ENCODE measurements at places on chromosomes 5 and 9.

- no peak for DNase-seq
These were observed 1.7 kb downstream of the PHF2 start for GRCh38 chr9:93577975-93578682.

DNA sequence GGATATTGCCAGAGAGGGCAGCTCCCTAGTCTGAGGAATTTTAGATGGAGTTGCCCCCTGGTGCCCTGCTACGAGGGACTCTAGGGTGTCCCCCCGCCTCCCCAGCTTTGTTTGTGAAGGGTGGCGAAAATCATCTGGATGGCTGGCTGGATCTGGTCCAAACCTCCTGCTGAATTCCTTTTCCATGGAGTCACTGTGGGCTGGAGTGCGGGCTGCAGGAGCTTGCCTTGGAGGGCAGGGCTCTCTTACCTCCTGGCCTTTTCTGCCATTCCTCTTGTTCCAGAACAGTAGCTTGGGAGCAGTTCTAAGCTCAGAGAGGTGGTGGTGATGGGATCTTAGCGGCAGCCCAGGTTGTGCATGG, 2.1 kb downstream of the SYNPO start:
- peak; percentile 69 for DNase-seq

DNA sequence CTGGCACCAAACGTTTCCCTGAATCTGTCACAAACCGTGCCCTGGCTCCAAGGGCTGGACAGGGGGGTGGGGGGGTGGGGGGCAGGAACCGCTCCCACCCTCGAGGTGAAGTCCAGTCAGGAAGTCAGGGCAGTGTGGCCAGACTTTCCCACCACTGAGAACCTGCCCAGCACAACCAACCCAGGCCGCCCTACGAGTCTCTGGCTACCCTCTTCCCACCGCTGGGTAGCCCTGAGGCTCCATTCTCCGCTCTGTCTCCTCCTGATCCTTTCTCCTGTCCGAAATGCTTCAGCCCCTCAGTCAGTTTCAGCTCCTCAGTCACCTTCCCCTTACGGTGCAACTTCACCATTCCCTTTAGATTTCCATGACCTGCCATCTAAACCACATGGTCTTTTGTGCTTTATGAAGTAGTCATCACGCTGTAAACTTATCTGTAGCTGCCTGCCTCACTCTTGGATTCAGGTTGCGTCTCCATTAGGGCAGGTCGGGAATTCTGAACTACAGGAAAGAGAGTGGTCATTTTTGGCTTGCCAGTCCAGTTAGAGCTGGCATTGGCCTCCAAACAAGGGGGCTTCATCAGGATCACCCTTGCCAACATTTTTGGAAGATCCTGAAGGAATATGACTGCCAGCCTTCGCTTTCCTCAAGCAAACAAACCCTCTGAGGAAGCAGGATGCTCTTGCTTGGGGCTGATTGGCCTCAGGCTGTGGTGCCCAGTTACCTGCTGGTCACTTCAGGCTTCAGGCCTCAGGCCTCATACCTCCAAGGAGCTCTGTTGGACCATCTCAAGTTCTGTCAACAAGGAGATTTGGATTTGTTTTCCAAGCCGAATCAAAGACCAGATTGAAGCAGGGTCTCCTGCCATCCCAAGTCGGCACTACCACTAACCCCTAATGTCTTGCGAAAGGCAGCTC, 794 bp upstream of the DCAF12 start:
- no peak for DNase-seq

DNA sequence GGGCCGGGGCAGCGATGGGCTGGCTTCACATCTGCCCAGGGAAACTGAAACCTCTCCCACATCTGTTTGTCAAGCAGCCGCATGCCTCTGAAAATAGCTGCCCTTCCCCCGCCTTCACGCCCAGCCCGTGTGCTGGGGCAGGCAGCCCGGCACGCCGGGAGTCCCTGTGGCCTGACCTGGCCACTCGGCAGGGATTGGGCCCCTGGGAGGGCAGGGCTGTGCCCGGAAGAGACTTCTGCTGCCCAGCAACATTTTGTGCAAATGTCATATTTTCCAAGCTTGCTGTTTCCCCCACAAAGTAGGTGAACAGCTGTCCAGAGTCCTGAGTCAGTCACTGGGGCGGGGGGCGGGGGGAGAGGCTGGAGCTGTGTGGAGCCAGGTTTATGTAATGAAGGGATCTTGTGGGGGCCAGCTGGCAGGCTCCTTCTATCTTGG, 8.2 kb downstream of the COL27A1 start:
- DNase-seq = no peak

DNA sequence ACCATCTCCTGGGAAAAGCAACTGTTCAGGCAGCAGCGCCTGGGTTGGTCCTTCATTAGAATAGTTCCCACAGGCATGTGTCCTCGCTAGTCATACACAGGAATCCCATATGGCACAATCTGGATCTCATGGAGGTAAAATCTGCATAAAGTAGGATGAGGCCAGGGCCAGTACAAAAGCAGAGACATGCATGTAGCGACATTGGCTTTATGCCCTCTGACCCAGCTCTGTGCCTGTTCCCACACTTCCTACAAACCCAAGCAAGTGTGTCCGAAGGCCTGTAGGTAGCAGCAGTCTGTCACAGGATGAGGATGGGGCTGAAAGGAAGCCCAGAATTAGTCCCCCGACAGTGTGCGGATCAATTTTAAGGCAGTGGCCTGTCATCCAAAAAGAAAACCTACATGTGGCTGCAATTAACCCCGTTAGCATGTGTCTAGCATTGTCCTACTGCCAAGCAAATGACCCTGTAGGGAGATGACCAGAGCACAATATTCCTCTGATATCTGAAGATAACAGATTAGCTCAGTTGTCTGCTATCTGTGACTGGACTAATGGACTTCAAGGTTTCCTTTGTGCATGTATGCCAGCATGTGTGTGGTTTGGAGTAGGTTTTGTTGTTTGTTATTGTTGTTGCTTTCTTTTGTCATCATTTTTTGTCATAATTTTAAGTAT, 178.8 kb downstream of the TMEM161B start:
- no peak for DNase-seq

DNA sequence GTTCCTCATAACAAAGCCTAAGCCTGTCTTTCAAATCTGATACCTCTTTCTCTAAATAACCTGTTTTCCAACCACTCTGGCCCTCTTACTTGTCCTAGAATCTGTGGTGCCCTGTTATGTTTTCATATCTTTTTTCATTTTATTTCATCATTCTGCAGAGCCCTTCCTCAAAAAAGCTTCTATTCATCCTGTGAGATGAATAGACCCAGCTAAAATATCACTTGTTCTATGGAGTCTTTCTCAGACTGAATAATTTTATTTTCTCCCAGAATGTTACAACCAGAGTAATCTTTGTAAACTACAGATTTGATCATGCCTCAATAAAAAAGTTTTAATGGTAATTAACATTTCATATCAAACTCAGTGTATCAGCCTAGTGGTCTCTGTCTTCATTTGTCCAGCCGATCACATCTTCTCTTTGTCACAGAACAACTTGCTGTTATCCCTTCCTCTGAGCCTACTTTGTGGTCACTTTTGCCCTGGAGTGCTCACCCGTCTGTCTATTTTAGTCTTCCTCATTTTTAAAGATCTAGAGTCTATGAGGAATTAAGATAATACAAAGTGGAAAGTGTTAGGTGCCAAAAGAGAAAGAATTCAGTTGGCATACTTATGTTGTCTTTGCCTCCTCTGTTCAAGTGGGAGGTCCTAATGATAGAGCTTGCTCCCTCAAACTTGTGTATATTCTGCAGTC, 77.8 kb downstream of the ZCCHC7 start:
- DNase-seq = no peak

DNA sequence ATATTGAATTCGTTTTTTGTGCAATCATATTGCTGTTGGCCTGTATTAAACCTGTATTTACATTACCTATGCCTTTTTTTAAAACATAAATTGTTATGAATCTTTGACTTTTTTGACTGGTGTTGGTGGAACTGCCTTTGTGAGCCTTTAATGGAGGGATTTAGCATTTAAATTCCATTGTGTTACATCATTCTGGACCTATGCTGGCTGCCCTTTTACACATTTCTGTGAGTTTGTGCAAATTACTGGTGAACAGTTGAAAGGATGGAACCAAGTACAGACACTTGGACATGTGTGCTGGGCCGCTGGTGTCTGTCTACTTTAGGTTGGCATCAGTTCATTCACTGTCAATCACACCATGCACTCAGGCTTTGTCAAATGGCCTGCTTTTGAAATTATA, 3.4 kb downstream of the SNX18 start:
- DNase-seq = no peak

DNA sequence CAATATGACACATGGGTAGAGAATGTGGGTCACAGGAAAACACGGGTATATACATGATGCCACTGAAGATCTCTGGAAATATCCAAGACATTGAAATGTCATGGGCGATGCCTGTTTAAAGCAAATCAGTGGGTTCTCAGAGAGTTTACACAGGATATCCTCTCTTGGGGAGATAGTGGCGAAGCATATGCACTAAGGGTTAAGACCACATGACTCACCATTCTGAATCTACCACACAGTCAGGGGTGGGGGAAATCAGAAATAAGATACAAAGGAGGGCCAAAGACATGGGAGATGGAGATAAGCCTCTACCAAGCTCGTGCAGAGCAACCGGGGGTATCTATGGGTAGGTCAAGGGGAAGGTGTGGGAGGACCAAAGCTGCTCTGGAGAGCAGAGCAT, 58.8 kb downstream of the SH3PXD2B start:
- DNase-seq = no peak

DNA sequence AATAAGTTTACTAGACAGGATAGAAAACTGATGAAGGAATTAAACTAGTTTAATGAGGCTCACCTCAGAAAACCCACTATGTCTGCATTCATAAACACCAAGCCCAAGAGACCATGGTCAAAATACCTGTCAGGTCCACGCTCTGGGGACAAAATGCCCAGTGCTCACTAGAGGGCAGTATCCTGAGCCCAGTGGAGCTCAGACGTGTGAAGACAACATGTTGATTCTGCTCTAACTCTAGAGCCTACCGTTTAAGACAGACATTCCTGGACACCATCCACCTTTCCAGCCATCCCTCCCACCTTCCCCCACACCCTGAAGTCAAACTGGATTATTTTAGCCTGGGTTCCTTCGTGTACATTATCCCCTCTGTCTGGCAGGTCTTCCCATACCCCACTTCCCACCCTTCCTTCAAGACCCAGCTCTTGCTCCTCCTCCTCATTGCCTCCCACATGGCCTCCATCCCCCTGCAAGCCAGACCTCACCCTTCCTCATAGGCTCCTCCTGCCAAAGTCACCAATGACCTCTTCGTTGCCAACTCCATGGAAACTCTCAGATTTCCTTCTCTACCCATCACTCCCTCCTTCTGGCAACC, 142.3 kb upstream of the FSTL4 start:
- DNase-seq = no peak

- no peak for DNase-seq
These were observed 290.8 kb upstream of the MPDZ start for GRCh38 chr9:13570068-13570974.

DNA sequence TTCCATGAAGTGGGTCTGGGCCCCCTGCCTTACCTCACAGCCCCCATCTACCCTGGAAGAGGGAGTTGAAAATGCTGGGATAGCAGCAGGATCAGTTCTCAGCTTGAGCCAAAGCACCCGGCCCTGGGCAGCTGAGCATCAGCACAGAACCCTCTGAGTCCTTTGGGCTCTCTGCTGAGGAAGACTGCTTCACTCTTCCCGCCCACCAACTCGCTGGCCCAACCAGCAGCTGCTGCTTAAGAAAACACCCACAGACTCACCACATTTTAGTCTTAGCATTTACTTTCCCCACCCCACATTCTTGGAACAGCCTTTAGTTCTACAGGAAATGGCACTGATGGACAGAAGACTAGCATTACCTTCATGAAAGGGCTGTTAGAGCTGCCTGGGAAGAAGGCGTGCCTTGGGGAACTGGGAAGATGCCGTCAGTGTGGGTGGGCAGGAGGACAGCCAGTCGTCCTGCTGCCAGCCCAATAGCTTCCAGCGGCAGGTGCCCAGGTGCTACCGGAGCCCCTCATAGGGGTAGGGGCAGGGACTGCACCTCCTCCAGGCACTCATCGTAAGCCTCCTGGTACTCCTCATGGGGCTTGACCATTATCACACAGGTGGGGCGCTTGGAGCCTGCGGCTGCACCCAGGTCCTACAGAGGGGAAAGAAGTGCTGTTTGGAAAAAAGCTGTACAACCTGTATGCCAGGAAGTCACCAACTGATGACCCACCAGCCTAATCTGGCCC, 4.3 kb downstream of the NHP2 start:
- no peak for DNase-seq

GRCh38 chr9:92501671-92502393, 19.5 kb upstream of the ASPN start:
- no peak for DNase-seq

GRCh38 chr5:23440703-23441102, 66.7 kb upstream of the PRDM9 start:
- DNase-seq = no peak

DNA sequence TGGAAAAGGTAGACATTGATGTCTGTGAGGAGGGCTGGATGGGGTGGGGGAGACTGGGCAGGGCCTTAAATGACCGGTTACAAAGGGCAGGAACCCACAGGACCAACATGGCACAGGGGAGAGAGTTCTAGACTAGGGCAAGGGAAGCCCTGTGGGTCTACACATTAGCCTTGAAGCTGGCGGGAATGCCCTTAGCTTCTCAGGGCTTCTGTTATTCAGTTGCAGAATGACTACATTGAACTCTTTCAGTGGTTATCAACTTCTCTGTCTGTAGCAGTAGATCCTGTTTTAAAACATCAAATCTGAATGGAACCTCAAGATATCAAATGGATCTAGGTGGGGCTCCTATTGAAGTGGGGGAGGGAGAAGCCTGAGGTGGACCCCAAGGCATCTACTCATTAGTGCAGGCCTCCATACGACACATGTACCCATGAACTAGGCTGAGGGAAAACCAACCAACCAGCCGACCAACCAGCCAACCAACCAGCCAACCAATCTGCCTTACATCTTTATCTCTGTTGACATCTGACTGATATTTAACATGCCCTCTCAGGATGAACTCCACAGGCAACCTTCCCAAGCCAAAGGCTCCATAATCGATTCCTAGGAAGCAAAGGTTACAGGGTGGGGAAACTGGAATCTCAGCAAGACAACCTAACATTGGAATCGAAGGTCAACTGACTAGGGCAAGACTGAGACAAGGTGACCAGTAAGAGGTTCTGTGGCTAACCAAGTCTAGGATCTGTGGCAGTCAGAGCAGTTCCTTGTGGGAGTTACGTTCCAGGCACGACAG, 48.3 kb downstream of the DAP start:
- DNase-seq = no peak

DNA sequence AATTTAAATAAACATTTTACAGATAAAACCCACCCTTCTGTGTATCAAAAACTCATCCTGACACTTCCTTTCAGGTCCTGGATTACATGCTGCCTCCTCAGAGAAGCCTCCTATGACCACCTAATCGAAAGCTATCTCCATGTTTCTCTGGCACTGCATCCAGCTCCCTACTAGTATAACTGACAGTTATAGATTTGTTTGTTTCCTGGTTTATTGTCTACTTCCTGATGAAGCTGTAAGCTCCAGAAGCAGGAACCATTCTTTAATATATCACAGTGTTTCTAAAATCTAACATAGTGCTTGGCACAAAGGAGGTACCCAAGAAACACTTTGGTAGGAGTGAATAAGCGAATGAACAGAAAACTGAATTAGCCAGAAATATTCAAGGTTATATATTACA, 270.4 kb downstream of the EFNA5 start:
- DNase-seq = no peak

All from amniotic stem cell (primary cell).